Hepatocyte (in vitro differentiated cells): ENCODE measurements at places on chromosomes 6 and 20. TPM values are rescaled to one million over a fixed set of nuclear protein-coding genes. Genes with fewer than 3 reads are reported as not detected.

GRCh38 chr6:11064836-11065235 is 20.7 kb upstream of the ELOVL2 start:
- no peaks in the 10 kb centered on the region for H3K36me3 ChIP-seq
- H3K27me3 ChIP-seq, result no peaks in the 10 kb centered on the region
- no peaks in the 10 kb centered on the region for H3K4me1 ChIP-seq
- DNase-seq, result no peak
- no peak overlapping the region for H3K27ac ChIP-seq

Gene SRSF3
- total RNA-seq, result 115 and 135 TPM in 2 replicates

Gene MCUR1
- 16.1 and 18.6 TPM in 2 replicates for total RNA-seq

Gene RPS6KA2
- 26.3 and 29.2 TPM in 2 replicates for total RNA-seq

DNA sequence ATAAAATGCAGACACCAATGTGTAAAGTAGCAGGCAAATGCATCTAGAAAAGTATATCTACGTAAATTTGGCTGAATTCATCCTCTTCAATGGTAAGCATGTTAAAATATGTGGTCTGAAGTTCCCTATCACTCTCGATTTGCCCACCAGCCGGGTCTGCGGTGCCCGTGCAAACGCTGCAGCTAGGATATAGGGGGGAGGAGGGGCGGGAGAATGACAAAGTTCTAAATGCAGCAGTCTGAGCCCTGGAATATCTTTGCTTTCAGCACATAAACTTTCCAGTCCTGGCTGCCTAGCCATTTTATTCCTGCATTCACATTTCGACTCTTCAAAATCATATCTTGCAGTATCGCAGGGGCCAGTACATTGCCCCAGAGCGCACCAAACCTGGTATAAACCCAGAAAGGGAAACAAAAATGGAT is 708 bp downstream of the NRN1 start:
- H3K36me3 ChIP-seq, result no peaks in the 10 kb centered on the region
- peaks cover 30% of the 10 kb centered on the region for H3K4me1 ChIP-seq
- H3K27me3 ChIP-seq, result peaks cover 98% of the 10 kb centered on the region
- DNase-seq, result no peak

DNA sequence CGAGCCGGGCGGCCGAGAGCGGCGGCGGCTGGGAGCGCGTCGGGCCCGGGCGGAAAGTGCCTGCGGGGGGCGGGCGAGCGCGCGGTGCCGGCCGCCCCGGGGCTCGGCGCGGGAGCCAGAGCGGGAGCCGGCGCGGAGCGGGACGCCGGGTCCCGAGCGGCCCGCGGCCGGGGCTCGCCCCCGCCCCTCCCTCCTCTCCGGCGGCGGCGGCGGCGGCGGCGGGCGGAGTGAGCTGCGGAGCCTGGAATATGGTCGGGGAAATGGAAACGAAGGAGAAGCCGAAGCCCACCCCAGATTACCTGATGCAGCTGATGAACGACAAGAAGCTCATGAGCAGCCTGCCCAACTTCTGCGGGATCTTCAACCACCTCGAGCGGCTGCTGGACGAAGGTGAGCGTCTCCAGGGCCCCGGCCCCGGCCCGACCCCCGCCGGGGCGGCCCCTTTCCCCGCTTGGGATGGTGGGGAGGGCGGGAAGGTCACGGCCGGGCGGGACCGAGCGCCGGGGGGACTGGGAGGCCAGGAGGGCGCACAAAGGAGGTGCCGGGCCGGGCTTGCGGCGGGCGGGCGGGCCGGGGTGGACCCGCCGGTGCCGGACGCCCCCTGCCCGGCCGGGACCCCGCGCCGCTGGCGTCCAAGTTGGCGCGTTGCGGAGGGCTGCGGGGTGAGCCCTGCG is 565 bp downstream of the QKI start:
- peak overlapping the region; percentile 97 for H3K4me3 ChIP-seq
- H3K27me3 ChIP-seq, result no peaks in the 10 kb centered on the region
- H3K36me3 ChIP-seq, result no peaks in the 10 kb centered on the region
- DNase-seq, result peak; percentile 83
- H3K4me1 ChIP-seq, result peaks cover 7% of the 10 kb centered on the region
- H3K27ac ChIP-seq, result peak overlapping the region; percentile 96

DNA sequence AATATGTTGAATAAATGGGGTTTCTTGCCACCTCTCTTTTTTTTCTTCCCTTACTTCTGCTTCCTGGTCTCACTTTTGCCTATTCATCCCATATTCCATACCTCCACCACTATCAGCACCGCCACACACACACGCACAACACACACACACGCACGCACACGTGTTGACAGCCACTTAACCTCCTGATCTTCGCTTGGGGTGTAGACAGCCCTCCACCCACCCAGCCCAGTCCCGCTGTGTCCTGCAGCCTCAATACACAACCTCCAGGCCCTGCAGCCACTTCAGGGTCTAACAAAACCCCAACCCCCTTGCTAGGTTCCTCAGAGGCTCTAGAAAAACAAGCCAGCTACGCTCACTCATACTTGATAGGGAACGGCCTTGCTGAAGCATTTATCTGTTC is 72.3 kb downstream of the LINC00237 start:
- H3K4me3 ChIP-seq, result no peak overlapping the region
- no peaks in the 10 kb centered on the region for H3K27me3 ChIP-seq
- no peaks in the 10 kb centered on the region for H3K4me1 ChIP-seq
- H3K36me3 ChIP-seq, result no peaks in the 10 kb centered on the region
- no peak overlapping the region for H3K27ac ChIP-seq
- DNase-seq, result no peak

DNA sequence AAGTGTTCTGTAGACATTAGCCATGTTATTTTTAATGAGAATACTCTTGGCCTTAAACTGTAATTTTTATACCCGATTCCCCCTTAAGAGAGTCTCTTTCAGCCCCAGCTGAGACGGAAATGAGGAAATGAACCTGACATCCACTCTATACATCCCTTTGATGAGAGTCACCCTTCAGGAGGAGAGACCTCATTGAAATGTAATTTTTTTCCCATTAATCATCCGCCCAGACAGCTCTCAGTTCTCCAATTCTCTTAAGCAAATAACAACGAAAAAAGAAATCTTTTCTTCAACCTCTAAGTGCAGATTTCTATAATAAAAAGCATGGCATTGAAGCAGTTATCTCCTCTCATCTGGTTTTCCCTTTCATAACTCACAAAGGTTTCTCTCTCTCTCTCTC is 243.8 kb upstream of the PMEPA1 start:
- H3K36me3 ChIP-seq, result no peaks in the 10 kb centered on the region
- peaks cover 30% of the 10 kb centered on the region for H3K4me1 ChIP-seq
- H3K4me3 ChIP-seq, result no peak overlapping the region
- H3K27ac ChIP-seq, result no peak overlapping the region
- H3K27me3 ChIP-seq, result no peaks in the 10 kb centered on the region

Gene ECT2L
- 0.16 TPM in 1 of 2 replicates, not detected in the other for total RNA-seq

DNA sequence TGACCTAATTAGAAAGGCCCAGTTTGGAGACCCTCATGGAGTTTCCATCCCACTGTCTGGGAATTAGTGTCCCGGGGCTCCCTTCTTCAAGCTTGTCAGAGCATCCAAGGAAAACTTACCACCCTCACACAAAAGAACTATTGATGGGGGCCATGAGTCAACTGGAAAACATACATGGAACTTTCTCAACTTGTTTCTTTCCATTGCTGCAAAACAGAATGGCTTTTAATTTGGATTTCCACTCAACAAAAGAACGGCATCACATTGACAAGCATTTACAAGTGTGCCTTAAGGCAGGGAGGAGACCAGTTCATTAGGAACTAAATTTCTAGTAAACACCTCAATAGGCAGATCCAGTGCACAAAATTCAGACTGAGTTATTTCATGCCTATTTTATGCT is 289.1 kb upstream of the PREP start:
- H3K27me3 ChIP-seq, result no peaks in the 10 kb centered on the region
- H3K36me3 ChIP-seq, result no peaks in the 10 kb centered on the region
- no peak overlapping the region for H3K4me3 ChIP-seq
- no peak for DNase-seq
- no peak overlapping the region for H3K27ac ChIP-seq

DNA sequence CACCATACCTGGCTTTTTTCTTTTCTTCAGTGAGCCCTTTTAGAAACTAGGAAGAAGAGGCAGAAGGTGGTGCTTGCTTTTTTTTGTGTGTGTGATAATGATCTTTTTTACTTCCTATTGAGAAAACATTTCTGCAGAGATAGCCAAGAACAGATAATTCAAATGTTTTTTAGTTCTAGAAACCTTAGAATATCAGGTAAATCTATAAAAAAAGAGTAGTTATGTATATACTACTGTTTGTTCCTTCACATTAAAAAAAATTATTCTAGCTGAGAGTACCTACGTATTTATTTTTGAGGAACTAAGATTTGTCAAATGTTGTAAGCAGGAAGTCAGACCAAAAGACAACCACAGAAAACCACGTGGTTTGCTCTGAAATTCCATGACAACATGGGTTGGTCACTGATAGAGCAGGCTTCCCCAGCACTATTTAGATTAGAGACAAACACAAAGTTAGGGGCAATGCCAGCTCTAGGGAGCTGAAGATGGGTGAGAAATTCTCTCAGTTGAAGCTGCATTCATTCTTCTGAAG is 12.8 kb downstream of the STK4 start:
- DNase-seq, result no peak
- H3K4me1 ChIP-seq, result no peaks in the 10 kb centered on the region
- H3K36me3 ChIP-seq, result no peaks in the 10 kb centered on the region
- no peaks in the 10 kb centered on the region for H3K27me3 ChIP-seq
- no peak overlapping the region for H3K27ac ChIP-seq
- H3K4me3 ChIP-seq, result no peak overlapping the region

DNA sequence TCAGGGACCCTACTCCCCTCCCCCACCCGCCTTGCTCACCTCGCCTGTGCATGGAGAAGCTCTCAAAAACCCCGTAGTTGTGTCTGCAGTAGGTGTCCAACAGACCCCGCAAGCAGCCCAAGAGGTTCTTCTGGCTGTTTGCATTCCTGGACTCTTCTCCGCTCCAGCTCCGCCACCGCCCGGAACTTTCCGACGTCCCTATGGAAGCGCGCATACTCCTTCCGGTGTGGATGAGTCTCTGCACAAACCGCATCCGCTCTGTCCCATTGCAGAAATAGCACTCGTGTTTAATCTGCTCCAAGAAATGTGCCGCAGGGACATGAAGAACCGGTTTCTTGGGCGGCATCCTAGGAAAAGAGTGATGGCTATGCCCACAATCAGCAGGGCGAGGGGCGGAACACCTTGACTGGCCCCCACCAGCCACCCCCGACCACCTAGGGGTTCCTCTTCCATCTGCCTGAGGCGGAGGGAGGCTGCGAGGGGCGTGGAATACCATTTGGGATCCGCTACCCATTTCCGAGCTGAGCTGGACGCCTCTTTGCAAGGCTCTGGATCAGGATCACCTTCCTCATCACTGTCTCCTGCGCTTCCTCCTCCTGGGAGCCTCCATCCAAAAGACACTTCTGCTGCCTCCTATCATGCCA is 20.2 kb downstream of the HLA-DRA start:
- H3K27ac ChIP-seq, result no peak overlapping the region
- H3K36me3 ChIP-seq, result no peaks in the 10 kb centered on the region
- no peak for DNase-seq
- H3K27me3 ChIP-seq, result no peaks in the 10 kb centered on the region
- H3K4me3 ChIP-seq, result no peak overlapping the region

GRCh38 chr6:149035766-149036165 is 281.7 kb upstream of the TAB2 start:
- no peaks in the 10 kb centered on the region for H3K36me3 ChIP-seq
- DNase-seq, result no peak
- no peak overlapping the region for H3K4me3 ChIP-seq
- H3K27ac ChIP-seq, result no peak overlapping the region

Gene IL22RA2
- not detected in 2 replicates for total RNA-seq

- DNase-seq, result no peak
- H3K27ac ChIP-seq, result no peak overlapping the region
- peaks cover 5% of the 10 kb centered on the region for H3K4me1 ChIP-seq
Observed at GRCh38 chr6:35305117-35305516, 7.5 kb downstream of the DEF6 start.

Gene CST1
- 5.7 and 13.6 TPM in 2 replicates for total RNA-seq

Gene MYCT1
- total RNA-seq, result 0.53 and 1.1 TPM in 2 replicates

DNA sequence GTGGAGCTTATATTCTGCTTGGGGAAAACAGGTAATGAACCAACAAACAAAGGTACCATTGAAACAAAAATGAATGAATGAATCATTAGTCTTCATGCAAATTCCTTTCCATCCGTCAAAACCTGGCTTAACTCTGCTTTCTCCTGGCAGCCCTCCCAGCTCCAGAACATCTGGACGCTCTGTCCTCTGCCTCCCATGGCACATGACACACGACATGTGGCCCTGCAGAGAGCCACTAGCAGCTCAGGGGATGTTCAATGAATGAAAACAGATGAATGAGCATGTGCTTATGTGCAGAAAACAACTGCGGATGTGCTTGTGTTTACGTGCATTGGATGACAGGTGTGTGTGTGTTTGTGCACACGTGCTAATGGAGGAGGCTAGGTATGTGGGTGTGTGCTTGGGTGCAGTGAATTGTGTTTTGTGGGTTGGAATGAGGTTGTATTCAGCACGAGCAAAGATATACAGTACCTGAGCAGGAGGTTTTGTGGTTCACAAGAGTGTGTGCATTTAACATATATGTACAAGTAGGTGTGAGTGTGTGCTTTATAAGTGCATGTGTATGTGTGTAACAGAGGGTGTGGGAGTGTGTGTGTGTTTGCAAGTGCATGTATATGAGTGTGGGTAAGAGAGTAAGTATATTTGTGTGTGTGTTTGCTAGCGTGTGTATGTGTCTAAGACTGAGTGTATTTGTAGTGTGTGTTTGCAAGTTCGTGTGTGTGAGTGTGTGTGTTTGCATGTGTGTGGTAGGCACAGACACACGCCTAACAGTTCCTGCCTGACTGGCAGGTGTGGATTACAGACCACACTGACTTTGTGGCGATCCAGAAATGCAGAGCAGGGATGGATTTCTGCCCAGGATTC is 374.1 kb upstream of the SULF2 start:
- H3K4me1 ChIP-seq, result no peaks in the 10 kb centered on the region
- H3K36me3 ChIP-seq, result no peaks in the 10 kb centered on the region
- no peak overlapping the region for H3K4me3 ChIP-seq
- no peaks in the 10 kb centered on the region for H3K27me3 ChIP-seq
- no peak overlapping the region for H3K27ac ChIP-seq

- H3K27ac ChIP-seq, result no peak overlapping the region
- H3K4me3 ChIP-seq, result no peak overlapping the region
- H3K27me3 ChIP-seq, result no peaks in the 10 kb centered on the region
- no peaks in the 10 kb centered on the region for H3K36me3 ChIP-seq
Observed at GRCh38 chr6:80143419-80143937, 37.0 kb downstream of the BCKDHB start.

Gene PDSS2
- 18.2 and 19.0 TPM in 2 replicates for total RNA-seq

Gene NKAPL
- total RNA-seq, result 0.17 TPM in 1 of 2 replicates, not detected in the other

DNA sequence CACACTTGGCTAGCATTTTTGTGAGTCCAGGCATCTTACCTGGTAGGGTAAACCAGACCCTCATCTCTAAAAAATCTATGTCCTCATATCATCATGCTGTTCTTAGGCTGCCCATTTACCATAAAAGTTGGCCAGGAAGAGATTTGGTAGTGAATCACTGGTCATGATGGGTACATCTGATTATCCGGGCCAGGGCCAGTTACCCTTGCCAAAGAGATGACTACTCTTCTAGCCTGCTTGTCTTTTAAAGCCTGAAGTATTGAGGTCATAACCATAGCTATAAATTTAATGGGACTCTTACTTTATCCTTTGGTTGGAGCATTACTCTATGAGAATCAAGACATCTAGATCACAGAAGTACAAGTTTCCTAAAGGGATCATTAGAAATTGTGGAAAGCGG is 276.8 kb downstream of the TENT5A start:
- H3K4me3 ChIP-seq, result no peak overlapping the region
- H3K36me3 ChIP-seq, result no peaks in the 10 kb centered on the region
- DNase-seq, result no peak
- no peak overlapping the region for H3K27ac ChIP-seq
- no peaks in the 10 kb centered on the region for H3K4me1 ChIP-seq

- H3K4me3 ChIP-seq, result no peak overlapping the region
- H3K36me3 ChIP-seq, result no peaks in the 10 kb centered on the region
- no peaks in the 10 kb centered on the region for H3K27me3 ChIP-seq
Observed at GRCh38 chr6:45625191-45625664, 247.5 kb upstream of the SUPT3H start.
